Activated CD4-positive, alpha-beta T cell treated with anti-CD3 and anti-CD28 coated beads, Interleukin-2, amount 50 U/mL, for 4 hours (primary cell): ENCODE measurements at places on chromosomes 1 and 21.

DNA sequence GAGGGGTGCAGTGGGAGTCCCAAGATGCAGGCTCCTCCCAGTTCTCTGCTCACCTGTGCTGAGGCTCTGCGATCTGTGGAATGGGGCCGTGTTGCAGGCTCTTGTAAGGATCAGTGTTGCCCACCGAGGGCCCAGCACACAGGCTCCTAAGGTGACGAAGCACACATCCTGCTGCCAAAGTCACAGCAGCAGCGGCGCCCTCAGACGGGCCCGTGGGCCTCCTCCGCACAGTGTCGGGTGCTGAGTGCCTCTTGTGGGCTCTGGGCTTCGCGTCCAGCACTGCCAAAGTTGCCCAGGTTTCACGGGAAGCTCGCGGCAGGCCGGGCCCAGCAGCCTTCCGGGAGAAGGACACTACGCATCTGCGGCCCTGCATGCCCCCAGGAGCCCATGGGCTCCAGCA, 72.1 kb upstream of the ABCG1 start:
- DNase-seq: no peak

DNA sequence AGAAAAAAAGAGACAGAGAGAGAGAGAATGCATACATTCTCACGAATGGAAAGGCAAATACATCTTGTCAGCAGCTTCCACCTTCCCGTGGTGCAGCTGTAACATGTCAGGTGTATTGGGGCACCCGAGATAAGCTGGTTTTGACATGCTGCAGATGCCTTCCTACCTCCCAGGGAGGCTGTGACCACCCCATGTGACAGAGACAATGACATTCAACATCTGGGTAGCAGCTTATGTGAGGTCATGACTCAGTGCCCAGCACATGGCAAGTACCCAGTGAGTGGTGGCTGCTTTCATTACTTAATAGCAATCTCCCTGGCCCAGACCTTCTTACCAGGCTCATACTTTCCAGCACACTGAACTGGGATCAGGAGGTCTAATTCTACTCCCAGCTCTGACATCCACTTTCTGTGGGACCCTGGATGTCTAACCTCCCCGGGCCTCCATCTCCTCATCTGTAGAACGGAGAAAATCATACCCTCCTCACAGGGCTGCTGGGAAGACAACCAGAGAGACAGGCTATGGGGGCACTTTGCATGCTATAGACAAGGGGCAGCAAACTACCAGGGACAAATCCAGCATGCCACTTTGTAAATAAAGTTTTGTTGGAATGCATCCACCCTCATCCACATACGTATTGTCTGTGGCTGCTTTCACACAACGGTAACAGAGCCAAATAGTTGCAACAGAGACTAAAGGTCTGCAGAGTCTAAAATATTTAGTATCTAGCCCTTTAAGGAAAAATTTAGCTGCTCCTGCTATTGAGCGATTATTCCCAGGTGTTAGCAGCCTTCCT, 38.5 kb upstream of the ZBTB40 start:
- DNase-seq: no peak

- no peak for DNase-seq
These were observed 87.4 kb downstream of the DMRTB1 start for GRCh38 chr1:53546409-53547155.

GRCh38 chr1:24745711-24746413, 615 bp downstream of the CLIC4 start:
- DNase-seq: no peak
